ENCODE measurements at places on chromosomes 7 and 10.

GRCh38 chr10:576130-576465, 113.4 kb downstream of the DIP2C start:
- DNase-seq = no peak

DNA sequence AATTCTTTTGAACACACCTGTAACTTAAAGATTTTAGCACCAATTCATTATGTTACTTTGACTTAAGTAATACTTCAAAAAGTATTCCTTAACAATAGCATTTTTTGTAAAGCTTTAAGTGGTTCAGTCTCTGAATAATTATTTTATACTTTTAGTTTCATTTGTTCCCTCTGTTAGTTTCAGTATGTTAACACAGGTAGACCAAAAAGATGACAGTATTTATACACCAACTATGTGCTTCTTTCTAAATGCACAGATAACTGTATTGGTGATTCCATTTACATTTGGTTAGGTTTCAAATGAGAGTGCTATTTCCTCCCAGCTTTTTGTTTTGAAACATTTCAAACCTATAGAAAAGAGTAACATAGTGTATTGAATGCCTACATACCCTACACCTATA, 14.0 kb downstream of the RALA start:
- no peak for DNase-seq

DNA sequence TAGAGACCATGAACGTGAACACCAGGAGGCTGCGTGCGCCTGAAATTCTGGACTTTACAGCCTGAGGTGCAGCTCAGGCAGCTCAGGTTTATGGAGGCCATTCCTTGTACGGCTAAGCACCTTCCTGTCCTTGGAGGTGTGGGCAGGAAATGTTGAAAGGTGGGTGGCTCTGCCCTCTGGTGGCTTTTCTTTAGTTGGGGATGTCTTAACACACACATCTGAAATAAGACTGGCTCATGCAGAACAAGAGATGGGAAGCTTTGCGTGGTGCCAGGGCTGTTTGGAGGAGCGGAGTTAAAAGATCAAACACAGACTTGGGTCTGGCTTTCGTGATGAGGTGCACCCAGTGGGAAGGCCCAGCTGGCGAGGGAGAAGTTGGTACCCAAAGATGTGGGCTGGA, 64.1 kb downstream of the DOCK1 start:
- no peak for DNase-seq

GRCh38 chr10:62268027-62268398, 631 bp downstream of the RTKN2 start:
- DNase-seq = no peak

- DNase-seq = no peak
Observed at GRCh38 chr7:84363741-84364140, 169.2 kb upstream of the SEMA3A start.

DNA sequence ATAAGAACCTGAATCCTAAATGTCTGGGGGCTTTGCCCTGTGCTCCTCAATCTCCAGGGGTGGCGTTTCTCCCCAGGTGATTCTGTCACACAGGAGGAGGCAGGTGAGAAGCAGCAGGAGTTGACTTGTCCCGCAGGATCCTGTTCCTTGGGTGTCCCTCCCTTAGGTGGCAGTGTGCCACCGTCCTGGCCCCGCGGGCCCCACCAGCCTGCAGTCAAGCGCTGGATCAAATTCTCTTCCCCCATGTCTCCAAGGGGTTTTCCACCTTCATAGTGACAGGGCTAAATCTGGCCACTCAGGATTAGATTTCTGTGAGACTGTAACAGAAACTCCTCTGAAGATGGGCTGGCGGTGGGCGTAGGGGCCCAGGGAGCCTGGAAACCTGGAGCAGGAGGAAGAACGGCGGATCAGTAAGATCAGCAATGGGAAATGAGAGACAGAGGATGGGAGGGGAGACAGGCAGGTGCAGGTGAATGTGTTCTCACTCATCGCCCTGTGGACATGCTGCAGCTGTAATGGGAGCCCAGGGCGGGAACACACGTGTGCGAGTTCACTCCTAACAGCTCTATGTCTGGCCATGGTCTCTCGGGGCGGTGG, 329.2 kb upstream of the COBL start:
- DNase-seq = no peak

- DNase-seq = peak; percentile 32
Observed at GRCh38 chr10:12993595-12993994, 7.9 kb downstream of the CCDC3 start.

- DNase-seq = no peak
Observed at GRCh38 chr7:52830801-52831200, 204.6 kb upstream of the POM121L12 start.

All from tibial nerve (tissue), 4 donors.